Fibroblast of skin of scalp (primary cell): ENCODE measurements at places on chromosomes 3 and 15.

DNA sequence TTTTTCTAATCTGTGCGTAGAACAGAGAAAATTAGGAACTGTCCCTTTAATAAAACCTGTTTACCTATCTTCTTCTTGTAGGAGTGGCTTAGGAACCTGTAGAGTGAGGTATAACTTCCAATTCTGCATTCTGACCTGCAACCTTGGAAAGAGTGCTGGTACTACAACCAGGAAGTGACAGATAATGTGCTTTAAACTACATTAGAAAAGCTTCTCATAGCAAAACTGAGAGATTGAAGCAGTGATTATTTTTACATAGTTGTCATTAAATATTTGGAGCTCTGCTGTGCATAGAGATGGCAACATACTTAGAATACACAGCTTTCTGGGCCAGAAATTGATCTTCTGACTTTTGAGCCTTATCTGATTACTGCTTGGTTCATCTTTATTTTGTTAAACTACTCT lies 50.4 kb upstream of the ZDHHC23 start:
- DNase-seq = no peak

DNA sequence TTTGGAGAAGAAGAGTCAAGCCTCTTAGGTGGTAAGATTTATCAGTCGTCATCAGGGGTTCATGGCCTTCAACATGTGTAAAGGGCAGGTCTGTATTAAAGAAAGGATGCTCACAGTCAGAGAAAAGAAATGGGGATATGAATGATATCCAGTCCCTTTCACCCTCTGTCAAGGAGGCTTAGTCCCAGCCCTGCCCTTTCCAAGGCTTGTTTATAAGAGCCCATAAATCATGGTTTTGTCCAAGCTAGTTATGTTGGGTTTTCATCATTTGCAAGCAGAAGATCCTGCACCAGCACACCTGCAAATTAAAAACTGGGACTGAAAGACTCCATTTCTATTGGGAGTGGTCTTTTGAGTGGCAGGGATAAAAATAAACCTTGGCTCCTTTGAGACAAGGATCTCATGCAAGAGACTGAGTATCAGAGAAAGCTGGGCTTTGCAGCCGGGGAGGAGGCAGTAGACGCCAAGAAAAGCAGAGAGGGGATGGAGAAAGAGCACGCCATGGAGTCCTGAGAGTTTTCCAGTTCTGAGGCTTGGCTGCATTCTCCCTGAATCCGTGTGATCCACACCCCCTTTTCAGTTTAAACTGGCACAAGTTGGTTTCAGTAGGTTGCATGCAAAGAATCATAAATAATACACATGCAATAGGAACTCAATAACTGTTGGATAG lies 12.6 kb upstream of the PDIA5 start:
- peak; percentile 50 for DNase-seq

GRCh38 chr3:56369914-56370313 lies 98.4 kb downstream of the ERC2 start:
- no peak for DNase-seq

- peak; percentile 22 for DNase-seq
Measured at GRCh38 chr3:53721187-53722119, 124.8 kb downstream of the CHDH start.

DNA sequence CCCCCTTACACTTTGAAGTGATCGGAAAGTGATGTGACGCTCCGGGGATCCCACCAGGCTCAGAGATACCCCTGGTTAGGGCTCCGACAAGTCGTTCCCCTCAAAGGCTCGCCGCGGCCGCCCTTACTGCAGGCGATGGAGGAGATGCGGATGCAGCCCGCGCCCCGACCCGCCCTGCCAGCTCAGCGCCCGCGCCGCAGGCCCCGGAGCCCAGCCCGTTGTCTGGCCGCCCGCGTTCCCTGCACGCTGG lies 228 bp downstream of the GLT8D1 start:
- DNase-seq = no peak

DNA sequence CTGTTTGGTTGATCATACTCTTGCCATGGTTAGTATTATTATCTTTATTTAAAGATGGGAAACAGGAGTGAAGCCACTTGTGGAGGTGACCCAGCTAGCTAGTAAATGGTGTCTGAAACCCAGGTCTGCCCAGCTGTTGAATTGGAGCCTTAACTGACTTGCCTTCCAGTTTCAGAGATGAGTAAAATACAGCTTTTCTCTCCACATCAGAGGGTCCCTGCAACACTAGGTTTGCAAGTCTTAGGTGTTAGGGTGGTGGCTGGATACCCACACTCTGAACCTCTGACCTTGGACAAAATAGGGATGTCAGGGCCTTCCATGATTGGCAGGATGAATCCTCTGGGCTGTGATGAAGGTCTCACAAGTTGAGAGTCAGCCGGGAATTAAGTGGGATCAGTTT lies 4.1 kb downstream of the FLNB start:
- DNase-seq = no peak

DNA sequence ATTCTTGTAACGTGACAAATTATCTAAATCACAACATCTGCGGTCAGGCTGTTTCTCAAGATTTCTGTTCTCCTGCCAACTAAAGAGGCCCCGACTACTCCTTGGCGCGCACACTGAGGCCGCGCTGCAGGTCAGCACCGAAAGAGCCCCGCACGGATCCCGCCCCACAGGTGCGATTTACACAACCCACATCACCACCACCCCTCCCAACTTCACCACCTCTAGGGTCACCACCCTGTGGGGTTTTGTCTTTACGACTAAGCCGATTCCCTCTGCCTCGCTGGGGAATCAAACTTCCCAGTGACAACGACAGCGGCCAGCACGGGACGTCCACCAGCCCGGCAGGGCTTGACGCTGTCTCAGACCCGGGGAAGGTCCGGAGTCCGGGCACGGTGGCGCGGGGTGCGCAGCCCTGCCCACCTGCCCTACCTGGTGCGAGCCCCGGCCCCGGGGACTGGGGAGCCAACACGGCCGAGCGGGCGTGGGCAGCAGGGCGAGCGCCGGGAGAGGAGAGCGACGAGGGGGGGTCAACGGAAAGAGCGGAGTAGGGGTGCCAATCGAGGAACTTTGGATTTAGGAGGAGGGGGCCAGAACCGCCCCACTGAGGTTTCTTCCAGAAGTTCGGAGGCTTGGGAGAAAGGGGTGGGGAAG lies 764 bp downstream of the UACA start:
- peak; percentile 68 for DNase-seq

DNA sequence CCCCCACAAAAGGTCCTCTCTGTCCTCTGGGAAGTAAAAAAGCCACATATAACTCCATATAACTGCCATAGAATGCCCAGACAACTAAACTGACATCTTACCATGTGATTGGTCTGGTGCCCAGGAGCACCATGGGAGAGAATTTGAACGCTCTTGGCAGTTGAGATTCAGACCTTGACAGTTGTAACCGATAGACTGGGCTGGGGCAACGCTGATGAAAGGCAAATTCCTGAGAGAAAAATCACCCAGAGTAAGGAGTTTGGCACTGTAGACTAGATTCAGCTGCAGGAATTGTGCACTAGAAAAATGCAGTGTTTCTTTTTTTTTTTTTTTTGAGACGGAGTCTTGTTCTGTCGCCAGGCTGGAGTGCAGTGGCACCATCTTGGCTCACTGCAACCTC lies 240.5 kb downstream of the SOX2 start:
- DNase-seq = peak; percentile 27

GRCh38 chr15:83556068-83556467 lies 97.9 kb upstream of the ADAMTSL3 start:
- no peak for DNase-seq

DNA sequence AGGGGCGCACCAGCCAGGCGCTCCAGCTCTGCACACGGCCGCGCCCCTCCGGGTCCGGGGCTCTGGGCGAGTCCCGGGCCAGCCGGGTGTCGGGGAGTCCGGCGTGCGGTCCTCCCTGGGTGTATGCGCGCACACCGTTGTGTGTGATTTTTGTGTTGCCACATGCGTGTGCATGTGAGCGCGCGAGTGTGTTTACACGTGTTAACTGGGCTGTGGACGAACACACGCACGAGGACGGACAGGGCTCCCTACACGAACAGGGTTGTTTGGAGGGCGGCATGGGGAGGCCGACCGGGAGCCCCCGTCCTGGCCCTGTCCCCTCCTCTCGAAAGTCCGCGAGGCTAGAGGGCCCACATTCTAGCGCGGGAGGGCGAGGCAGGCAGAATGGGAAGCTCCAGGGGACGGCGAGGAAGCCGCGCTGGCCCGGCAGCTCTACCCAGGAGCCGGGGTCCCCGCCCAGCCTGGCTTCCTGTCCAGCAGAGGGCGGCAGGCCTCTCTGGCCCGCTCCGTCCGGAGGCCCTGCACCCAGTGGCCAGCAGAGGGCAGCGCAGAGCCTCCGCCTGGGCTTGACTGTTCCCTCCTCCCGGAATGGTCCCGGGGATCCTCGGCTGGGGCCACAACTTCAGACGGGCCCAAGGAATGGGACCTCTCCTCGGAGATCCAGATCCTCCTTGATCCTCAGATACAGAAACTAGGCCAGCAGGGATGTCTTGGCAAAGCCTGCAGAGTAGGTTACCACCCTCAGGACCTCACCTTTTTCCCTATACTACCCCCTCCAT lies 611 bp upstream of the LINGO1 start:
- DNase-seq = peak; percentile 78

DNA sequence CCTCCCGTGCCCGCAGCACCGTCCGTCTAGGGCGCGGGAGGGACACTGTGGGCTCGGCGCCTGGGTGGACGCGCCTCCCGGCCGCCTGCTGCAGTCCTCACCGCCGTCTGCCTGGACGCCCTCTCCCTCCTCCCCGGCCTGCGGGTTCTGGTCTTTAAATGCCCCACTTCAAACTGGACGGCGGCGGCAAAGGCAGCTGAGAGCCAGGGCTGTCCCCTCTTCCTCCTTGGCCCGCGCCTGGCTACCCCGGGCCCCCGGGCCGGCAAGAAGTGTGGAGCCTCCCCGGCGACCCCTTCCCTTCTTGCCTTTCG lies 426 bp downstream of the CBLB start:
- peak; percentile 55 for DNase-seq

GRCh38 chr3:151052346-151052745 lies 33.1 kb upstream of the MED12L start:
- no peak for DNase-seq

GRCh38 chr3:142680710-142681109 lies 43.1 kb upstream of the TRPC1 start:
- DNase-seq = no peak

DNA sequence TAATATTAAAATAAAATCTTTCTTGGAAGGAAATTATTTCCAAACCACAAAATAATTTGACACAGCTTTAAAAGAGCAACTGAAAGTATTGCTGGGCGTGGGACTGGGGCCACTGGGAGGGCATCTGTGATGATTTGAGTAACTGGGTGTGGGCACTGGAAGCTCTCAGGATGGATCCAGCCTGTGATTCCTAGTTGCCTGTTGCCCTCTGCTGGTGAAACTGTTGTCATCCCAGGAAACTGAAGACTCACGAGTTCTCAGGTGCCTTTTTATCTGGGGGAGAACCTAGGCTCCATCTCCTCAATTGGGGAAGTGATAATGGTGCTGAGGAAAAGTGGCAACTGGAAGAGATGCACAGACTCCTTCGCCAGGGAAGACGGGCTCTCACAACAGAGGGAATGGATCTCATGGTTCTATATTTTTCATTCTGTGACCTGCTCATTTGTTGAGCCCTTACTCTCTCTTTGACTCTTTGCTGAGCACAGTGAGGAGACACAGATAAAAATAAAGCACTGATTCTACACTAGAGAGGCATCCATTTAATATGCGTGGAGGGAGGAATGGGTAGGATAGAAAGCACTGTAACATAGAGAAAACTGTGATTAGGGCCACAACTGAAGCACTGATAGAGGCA lies 61.6 kb downstream of the TPRG1 start:
- DNase-seq = peak; percentile 70

DNA sequence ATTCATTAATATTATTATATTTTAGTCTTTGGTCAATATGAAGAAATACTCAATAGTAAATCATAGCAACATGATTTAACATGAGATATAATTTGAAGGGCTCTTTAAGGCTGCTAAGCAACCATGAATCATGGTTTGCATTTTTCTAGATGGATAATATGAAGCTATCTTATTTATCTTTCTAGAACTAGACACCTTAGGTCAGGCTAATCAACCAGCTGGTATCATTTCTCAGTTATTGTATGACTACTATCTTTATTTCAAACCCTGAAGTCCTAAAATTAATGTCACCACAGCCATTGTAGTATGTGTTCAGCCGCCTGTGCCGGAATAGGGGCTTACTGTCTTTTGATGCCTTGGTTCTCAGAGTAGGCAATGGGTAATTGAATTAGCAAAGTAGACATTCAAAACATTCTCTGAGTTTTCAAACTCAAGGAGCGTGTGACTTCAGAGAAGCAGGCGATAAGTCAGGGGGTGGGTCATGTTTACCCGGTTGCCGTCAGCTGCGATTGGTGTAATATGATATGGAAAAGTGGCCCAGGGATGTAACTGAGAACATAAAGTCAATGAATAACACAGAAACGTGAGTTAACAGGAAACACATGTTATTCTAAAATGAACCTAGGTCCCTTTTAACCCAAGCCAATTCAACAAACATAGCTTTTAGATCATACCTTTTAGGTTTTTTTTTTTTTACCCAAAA lies 93.4 kb upstream of the CTDSPL start:
- DNase-seq = peak; percentile 32

DNA sequence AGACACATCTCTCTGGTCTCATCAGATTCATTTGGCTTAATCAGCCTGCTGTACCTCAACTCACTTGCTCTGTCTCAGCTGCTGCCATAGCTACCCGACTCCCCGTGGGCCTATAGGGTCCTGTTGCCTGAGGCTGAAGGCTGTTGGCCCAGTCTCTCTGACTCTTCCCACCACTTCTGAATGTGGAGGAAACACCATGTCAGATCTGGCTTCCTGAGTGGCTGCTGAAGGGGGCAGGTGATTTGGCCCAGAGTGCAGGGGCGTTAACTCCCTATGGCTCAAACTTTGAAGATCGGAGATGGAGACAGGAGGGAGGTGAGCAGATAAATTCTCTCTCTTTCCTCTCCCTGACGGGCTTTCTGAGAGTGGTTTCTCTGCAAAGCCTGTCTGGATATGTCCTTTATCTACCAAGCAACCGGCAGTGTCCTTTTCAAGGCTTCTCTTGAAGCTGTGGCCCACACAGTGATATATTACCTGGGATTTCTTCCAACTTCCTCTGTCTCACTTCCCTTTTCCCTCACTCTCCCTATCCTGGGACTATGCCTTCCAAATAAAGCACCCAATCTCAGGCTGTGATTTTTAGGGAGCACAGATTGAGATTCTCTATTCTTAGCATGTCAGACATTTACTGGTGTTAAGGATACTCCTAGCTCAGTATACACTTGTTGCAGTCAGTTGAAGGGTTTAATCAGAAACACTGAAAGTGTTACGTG lies 334.9 kb upstream of the TBC1D5 start:
- DNase-seq = no peak

DNA sequence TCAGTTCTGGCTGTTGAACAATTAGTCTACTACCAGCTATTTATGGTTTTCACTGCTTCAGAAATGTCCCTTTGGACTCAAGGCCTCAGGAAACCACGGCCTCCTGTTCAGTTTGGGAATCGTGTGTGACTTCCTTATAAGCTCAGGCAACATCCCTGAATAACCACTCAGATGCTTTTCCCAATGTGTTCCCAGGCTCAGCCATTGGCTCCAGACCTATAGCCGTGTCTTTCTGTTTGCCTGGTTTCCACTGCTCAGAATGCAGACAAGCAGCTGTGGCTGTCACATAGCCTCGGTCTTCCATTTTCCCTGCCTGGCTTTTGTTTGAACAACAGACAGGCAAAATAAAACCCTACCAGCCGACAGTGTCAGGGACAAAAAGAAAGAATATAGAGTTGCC lies 63.2 kb upstream of the ATP2B2 start:
- no peak for DNase-seq

GRCh38 chr3:76827701-76828226 lies 212.1 kb upstream of the ROBO2 start:
- DNase-seq = no peak
